ENCODE measurements at places on chromosomes 5 and 9.

DNA sequence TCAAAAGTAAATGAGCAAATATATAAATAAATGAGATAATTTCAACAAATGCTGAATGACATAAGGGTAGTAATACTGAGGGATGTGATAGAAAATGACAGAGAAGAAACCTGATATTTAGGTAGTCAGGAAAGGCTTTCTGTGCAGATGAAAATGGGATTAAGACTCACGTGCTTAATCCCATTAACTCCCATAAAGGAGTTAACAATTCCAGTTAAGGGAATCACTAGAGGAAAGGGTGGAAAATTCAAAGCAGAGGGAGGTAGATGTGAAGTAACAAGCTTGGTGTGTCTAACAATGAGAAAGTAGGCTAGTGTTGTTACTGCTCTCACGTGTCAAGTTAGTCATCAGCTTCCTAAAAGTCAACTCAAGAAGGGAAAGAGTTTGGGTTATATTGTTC, 90.5 kb upstream of the TRIM32 start:
- no peak for DNase-seq

GRCh38 chr5:176379881-176380280, 8.5 kb downstream of the NOP16 start:
- no peak for DNase-seq

DNA sequence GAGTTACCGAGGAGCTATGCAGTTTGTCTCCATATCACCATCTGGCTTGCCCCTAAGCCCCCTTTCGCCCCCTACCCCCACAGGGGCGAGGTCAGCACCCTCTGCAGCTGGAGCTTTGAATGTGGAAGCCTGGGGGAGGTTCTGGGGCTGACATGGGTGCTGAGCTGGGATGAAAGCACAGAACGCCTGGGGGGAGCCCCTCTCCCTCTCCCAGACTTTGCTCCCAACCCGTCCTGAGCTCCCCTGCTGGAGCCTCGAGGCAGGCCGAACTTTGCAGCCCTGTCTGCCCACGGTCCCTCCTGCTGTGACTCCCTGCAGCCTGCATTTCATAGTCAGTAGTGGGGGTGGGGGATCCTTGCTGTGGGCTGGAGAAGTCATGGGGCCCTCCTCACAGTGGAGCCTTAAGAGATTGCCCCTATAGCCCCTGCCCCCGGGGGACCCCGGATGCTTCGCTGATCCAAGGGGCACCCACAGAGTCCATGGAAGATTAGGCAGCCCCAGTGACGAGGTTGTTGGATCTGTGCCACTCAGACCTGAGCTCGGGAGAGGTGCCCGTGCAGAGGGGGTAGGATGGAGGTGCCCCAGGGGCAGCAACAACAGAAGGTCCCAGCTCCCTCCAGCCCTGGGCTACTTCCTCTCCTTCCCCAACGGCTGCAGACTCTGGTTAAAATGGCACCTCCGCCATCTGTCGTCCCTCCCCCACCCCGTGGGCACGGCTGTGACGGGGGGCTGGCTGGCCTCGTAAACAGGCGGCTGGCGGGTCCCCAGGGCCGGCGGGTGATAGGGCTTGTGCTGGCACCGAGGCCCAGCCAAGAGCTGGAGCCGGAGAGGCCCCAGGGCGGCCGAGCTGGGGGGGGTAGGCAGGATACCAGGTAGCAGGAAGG, 162.0 kb downstream of the C9orf50 start:
- no peak for DNase-seq

- no peak for DNase-seq
Measured at GRCh38 chr9:121220996-121221663, 19.5 kb upstream of the RAB14 start.

DNA sequence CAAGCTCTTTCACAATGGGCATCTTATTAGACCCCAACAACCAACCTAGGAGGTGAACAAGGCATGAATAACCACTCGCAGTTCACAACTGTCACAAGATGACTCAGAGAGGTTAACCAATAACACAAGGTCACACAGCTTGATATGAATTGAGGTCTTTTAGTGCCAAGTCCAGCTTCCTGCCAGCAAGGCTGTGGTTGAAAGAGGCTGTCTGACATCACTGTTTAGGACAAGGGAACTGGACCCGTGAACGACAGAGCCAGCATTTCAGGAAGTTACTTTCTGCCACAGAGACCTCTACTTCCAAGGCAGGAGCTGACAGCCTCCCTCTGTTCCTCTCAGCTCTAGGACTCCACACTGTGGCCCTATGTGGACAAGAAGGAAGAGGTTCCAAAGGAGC, 53.4 kb upstream of the ALDH1B1 start:
- DNase-seq: no peak

DNA sequence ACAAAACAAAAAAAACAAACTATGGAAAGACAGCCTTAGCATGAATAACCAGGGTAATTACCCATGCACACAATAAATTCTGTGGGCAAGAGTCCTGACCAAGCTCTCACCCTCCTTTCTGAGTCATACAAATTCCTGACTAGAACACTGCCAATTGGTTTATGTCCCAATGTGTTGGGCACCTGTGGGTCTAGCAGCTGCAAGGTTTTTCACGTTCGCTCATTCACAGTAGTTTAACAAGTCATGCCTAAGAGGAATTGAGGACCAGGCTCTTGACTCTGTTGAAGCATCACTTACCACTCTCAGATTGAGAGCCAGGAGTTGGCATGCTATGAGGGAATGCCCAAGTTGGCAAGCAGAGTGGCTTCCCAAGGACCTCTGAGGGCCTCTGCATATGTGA, 205.5 kb upstream of the SLC24A2 start:
- DNase-seq: no peak

DNA sequence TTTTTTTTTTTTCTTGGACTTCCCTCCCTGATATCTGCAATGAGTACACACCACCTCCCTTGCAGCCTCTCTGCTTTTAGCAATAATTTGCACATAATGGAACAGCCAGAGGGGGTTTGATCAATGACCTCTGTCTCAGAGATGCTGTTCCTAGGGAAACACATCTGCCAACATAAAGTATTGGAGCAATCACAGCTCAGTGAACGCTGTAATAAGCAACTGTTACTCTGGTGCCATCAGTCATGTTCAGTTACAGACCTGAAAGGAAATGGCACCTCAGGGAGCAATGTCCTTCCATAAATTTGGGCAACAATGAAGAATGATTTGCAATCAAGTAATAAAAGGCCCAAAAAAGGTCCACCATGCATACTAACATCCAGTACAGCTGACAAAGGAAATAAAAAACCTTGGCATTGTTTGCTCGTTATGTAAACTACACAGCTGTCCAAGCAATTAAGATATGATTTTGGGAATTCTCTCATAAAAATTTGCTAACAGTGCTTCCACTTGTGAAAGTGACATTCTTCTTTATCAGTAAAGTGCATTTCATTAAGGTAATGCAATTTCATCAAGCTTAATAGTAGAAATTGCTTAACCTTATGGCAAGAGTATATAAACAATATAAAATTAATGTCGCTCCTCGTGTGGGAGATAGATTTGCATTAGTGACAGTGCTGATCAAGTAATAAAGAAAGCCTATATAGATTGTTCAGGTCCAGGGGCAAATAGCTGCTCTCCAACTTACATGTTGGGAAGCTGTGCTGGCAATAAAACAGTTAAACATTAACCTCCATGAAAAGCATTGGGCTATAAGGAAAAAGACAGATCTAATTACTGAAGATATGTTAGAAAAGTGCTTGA, 167.8 kb downstream of the RASEF start:
- no peak for DNase-seq

DNA sequence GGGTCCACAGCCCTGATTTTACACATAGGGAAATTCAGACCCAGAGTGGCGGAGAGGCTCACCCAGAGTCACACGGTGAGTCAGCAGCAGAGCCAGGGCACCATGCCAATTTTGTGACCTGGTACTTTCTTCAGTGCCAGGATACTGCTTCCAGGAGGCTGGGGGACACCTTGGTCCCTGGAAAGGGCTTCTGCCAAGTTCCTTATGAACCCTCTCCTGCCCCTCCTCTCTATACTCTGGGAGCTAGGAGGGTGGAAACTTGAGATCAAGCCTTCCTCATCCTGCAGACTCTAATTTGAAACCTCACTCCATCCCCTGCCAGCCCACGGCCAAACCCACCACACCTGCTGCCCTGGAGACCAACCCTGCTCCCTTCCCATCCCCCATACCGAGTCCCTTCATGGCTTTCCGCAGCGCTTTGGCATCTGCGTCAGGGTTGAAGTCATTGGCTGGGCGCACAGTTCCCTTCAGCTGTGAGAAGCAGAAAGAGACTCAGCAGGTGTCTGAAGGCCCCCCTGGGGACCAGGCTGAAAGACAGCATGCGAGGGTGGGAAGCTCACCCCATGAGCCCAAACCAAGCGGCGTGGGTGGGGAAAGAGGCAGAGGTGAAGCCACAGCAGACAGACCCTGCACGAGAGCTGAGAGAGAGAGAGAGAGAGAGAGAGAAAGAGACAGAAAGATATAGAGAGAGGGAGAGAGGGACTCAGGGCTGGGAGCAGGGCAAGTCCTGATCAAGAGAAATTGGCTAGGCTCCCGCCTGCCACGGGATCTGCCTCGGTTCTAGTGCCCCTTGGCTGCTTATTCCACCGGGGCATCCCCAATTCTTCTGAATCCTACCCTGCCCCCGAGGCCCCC, 33.5 kb downstream of the ANXA6 start:
- no peak for DNase-seq

DNA sequence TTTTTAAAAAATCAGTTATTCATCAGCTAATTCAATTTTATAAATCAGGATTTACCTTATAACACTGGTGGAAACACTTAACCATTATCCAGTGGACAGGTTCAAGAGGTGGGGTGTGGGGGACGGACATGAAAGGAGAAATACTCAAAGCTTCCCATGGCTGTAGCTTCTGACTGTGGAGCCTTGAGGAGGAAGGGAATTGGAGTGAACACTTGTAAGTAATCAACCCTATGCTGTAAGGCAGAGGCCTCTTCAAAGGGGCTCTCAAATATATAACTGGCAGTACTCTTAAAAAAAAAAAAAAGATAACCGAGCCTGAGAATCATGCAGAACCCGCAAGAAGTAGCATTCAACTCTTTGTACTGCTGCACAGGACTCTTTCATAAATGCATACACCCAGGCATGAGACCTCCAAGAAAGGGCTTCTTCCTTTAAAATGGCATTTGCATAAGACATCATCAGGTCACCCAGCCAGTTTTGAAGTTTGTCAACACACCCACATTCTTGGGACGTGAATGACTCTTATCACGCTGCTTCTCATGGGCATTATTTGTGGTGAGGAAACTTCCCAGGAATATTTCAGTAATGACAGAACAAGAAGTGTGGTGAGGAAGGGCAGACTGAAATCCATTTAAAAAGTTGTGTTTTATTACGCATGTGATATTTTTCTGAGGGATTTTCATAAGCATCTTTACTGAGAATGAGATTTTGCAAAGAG, 8.1 kb downstream of the OSMR start:
- no peak for DNase-seq

DNA sequence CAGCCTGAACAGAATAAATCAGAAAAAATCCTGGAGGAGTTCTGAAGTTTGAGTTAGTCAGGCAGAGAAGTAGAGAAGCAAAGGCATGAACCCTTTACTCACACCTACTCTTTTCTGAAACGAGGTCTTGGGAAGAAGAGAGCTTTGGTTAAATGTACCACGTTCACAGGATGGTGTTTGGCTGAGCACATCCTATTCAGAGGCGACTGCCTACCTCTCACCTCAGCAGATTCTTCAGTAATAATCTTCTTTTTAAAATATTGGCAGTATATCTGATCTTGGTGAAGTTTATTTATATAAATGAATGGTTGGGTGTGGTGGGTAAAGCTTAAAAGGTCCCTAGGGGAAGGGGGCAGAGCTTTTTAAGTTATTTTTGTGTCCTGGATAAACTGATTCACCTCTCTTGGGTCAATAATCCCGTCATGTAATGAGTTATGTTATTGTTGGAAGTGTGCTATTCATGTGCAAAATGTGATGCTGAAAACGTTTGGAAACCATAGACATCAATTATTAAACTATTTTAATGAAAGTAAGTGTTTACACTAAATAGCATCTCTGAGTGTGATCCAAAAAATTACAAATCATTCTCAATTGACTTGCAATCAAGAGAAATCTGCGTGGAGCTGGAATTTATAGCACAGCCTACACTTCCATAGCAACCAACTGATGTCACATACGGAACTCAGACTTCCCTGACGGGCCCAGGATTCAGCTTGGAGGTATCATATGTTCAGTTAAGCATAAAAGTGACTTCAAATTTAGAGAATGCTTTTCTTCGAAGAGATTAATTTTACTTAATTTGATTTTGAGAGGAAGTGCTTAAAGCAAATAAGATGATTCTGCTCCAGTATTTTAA, 94.3 kb upstream of the EQTN start:
- no peak for DNase-seq

DNA sequence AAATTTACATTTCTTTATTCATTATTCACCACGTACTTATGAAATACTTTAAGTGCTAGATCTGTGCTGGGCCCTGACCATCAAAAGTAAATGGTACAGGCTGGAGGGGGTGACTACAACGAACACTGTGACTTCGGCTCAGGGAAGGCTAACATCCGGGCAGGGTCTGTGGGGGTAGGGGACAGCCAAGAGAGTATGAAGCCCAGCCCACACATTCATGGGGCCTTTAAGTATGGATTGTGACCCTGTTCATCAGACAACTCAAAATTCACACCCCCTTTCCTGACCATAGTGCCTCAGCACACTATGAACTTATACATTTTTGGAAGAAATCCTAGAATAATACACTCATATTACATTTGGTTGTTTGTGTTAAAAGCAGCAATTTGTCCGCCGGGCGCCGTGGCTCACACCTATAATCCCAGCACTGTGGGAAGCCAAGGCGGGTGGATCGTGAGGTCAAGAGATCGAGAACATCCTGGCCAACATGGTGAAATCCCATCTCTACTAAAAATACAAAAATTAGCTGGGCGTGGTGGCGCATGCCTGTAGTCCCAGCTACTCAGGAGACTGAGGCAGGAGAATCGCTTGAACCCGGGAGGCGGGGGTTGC, 33.3 kb downstream of the MORN5 start:
- no peak for DNase-seq

DNA sequence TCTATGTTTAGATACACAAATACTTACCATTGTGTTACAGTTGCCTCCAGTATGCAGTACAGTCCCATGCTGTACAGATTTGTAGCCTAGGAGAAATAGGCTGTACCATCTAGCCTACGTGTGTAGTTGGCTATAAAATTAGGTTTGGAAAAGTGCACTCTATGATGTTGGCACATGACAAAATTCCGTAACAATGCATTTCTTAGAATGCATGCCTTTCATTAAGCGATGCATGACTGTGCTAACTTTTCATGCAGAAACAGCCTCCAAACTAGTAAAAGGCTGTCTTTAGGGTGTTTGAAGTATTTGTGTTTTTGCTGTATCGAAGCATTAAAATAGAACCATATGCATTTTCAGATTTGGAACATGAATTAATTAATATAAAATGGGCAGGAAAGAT, 157.9 kb downstream of the RMI1 start:
- no peak for DNase-seq
